ENCODE measurements at places on chromosomes 13 and 19.

- DNase-seq = peak; percentile 34
Measured at GRCh38 chr19:17234911-17235299, 8.9 kb downstream of the OCEL1 start.

- DNase-seq = no peak
Measured at GRCh38 chr13:21014139-21014501, 47.3 kb downstream of the LATS2 start.

GRCh38 chr13:99407906-99408702 lies 93.2 kb upstream of the TM9SF2 start:
- DNase-seq = no peak

- no peak for DNase-seq
Measured at GRCh38 chr19:8262431-8262830, 45.7 kb downstream of the CD320 start.

- no peak for DNase-seq
Measured at GRCh38 chr19:19602713-19603324, 15.7 kb downstream of the PBX4 start.

DNA sequence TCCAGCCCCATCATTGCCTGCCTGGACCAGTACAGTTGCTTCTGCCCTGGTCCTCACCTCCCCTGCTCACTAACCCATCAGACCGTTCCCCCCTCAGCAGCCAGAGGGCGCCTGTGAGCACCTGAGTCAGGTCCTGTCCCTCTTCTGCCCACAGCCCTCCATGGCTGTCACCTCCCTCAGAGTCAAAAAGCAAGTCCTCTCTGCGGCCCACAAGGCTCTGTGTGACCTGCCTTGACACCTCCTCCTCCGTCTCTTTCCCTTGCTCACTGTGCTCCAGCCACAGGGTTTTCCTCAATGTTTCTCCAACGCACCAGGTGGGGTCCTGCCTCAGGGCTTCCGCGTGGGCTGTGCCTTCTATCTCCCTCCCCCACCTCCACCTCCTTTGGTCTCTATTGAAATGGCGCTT lies 29.4 kb upstream of the PTPRS start:
- DNase-seq = peak; percentile 24

DNA sequence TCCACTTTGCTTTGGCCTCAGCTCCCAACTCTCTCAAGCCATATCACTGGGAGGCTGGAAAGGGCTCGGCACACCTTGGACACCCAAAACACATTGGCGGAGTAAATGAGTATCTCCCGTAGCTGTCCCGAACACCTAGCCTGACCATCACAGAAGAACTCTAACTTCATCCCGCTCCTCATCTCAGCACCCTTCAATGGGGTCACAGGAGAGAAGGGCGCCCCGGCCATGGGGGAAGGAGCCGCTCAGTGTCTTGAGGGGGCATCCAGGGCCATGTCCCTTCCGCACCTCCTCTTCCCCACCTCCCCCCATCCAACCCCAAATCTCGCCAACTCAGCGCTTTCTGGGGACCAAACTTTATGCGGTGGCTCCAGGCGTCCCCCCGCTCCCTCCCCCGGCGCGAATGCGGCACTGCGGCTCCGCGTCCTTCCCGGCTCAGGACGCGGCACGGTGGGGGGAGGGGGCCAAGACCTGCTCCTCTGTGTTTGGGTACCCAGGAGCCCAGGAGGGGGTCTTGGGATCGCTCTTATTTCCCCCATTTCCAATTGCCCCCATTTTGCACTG lies 3.0 kb downstream of the KCNC3 start:
- no peak for DNase-seq

- no peak for DNase-seq
Measured at GRCh38 chr13:20131057-20131832, 29.6 kb downstream of the GJA3 start.

GRCh38 chr19:50663482-50663790 lies 14.2 kb downstream of the C19orf81 start:
- DNase-seq = no peak

DNA sequence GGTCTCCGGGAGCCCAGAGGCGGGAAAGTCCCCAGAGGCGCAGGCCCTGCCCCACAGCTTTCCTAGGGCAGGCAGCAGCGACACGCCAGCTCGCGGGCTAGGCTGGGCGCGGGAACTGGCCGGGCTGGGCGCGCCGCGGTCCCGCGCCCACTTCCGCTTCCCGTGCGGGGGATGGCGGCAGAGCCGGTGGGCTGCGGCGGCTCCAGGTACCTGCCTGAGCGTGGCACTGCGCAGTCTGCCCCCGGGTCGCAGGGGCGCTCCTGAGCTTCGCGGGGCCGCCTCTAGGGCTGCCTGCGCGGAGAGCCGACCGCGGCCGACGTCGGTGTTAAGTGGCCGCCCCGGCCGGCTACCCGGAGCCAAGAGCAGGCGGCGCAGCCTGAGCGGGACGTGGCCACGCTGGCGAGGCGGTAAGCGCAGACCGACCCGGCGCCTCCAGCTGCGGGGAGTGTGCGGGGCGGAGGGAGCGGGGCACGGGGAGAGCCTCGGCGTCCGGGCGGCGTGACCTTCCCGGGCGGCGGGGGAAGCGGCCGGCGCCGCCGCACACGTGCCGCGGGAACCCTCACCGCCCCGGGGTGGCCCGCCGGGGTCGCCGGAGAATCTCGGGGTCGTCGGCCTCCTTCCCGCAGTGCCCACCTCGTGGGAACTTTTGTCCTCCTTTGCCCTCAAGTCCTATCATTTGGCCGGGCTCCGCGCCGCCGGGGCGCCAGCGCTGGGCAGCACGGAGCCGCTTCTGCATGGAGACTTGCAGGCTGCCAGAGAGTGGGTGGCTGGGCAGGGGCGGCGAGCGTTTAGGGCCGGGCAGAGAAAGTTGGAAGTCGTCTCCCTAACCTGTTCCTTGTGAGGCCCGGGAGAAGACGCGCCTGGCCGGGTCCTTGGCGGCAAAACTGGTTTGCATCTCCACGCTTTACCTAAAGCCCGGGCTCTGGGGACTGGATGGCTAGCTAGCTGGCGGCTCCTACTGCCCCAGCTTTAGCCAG lies 31.4 kb upstream of the MPHOSPH8 start:
- no peak for DNase-seq

DNA sequence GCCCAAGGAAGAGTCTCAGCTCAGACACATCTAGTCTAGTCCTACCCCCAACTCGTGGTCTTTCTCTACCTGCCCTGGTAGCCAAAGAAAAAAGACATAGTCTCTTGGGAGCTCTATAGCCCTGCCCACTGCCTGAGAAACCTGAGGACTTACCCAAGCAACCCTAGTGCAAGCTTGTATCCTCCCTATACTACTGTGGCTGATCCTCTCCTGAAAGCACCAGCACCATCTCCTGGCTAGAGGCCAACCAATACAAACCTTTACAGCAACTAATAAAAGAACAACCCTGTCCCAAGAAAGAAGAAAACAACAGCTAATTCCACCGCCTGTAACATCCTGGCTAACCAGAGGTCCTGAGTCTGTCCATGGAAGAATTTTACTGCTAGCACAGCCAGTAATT lies 532.4 kb downstream of the SLITRK6 start:
- no peak for DNase-seq

DNA sequence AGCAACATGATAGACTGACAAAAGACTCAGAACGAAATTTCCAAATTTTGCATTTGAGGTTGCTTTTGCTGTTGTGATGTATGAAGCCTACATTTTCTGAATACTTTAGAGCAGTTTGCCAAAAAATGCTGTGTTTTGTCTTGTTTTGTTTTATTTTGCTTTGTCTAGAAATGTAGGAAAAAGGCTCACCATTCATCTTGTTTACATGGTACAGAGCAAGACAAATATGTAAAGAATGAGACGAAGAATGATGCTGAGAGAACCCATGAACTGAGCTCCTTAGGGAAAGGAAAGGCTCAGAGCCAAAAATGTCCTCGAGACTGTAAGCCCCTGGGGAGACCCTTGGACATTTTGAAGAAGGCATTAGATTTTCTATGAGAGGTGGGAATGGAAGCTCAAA lies 6.8 kb upstream of the SPART start:
- DNase-seq = no peak

- no peak for DNase-seq
Measured at GRCh38 chr13:23626700-23627099, 56.5 kb downstream of the TNFRSF19 start.

- DNase-seq = no peak
Measured at GRCh38 chr13:92842145-92842544, 384.5 kb upstream of the GPC6 start.

DNA sequence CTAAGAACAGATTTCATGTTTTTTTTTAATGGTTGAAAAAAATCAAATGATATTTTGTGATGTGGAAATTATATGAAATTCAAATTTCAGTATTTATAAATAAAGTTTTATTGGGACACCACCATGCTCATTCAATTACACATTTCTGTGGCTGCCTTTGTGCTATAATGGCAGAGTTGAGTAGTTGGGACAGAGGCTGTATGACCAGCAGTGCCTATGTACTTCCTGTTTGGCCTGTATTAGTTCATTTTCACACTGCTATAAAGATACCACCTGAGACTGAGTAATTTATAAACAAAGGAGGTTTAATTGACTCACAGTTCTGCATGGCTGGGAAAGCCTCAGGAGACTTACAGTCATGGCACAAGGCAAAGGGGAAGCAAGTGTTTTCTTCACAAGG lies 33.6 kb downstream of the AKAP11 start:
- no peak for DNase-seq

DNA sequence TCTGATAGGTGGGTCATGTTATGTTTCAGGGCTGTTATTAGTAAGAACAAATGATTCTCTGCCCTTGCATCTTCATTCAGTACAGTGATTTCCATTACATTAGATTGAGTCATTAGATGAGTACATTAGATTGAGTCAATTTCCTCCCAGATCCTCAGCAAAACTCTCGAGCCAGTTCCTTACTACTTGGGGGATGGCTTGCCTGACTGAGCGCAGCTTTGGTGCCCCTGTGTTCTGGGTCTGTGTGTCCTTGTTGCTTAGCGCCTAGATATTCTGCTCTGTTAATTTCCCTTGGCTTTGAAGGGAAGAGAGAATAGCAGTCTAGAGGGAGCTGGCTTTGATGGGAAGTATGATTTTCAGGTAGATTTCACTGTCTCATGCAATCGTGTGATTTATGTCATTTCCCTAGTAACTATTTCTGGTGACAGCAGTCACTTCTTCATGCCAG lies 19.1 kb upstream of the SCEL start:
- no peak for DNase-seq

DNA sequence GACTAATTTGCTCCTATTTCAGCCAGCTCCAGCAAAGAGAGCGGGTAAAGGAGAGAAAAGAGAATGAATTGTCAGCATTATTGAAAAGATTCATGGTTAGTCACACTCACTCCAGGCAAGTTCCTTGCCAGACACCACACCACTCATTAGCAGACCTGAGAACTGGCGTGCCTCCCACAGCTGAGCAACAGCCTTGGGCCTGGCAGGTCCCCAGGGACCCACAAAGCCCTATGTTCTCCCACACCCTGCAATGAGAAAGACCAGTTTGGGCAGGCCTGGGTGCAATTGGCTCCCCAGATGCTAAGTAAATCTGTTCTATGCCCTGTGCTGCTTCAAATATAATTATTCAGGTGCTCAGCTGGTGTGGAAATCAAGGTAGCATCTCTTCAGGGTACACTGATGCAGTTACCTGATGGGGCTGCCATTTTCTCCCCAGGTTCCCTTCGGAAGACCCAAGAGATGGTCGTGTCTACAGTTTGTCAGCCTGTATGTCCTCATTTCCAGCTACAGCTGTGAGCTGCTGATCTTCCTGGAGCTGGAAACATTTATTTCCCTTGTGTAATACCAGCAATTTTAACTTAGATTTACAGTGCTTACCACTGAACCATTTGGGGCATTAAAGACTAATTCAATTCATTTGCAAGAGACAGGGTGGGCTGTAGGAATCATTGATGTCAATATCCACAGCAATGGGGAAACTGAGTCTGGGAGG lies 405.0 kb downstream of the COG6 start:
- DNase-seq = no peak

DNA sequence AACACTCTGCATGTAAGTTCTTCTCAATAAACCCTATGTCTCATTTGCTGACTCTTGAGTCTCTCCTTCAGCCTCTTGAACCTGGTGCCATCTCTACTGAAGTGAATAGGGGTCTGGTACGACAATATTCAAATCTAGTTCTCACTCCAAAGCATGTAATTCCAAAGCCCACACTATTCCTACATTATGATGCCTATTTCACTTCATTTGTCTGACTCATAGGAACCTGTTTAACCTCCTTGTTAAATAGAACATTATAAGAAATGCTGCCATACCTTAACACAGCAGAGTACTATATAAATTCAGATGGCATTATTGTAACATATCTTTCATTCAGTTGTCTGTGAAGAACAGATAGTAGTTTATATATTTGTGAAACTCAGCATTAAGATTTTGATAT lies 67.1 kb downstream of the STARD13 start:
- no peak for DNase-seq

DNA sequence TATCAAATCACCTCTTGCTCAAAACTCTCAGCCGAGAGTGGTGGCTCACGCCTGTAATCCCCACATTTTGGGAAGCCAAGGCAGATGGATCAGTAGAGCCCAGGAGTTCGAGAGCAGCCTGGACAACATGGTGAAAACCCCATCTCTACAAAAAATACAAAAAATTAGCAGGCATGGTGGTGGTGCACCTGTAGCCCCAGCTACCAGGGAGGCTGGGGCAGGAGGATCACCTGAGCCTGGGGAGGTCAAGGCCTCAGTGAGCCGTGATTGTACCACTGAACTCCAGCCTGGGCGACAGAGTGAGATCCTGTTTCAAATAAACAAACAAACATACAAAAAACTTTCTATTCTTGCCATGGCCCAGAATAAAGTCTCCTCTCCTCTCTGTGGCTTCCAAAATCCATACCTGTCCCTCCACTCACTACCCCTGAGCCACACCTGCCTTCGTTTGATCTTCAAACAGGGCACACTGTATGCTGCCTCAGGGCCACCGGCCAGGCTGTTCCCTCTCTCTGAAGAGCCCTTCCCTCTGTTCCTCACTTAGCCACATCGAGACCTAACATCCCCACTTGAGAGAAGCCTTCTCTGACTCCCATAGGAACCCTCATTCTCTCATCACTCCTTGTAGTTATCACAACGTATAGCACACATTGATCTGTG lies 6.3 kb downstream of the LGI4 start:
- DNase-seq = no peak

DNA sequence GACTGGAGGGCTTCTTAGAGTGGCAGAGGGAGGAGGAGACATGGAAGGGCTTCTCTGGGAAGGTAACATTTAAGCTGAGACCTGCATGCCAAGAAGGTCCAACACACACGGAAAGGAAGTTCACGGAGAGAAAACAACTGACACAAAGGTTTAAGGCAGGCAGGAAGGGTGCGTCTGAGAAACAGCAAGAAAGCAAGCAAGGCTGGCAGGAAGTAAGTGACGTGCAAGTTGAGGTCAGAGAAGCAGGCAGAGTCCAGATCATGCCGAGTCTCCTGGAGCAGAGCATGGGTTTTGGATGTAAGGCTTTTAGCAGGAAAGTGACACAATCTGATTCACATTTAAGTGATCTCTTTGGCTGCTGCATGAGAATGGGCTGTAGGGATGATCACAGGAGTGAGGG lies 60.5 kb downstream of the ATP7B start:
- no peak for DNase-seq

Measured in activated gamma-delta T cell treated with anti-CD3 and anti-CD28 coated beads, Interleukin-2, amount 50 U/mL, for 16 hours (primary cell).